ENCODE measurements at places on chromosomes 2 and 18.

DNA sequence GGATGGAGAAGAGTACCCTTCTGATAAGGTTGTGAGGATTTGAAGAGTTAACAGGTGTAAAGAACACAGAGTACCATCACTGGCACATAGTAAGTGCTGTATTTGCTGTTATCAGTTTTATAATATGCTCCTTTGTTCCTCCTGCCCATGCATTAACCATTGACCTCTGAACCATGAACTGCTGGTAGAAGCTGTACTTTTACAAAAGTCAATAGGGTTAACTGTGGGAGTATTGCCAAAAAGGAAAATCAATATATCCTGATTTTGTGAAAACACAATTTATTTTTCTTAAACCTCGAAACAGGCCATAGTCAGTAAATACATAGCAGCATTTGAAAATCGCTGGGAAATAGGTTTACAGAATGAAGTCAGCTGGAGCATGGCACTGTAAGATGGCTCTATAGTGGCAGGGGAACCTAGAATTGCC is 18.9 kb upstream of the ACAA2 start:
- DNase-seq: no peak

DNA sequence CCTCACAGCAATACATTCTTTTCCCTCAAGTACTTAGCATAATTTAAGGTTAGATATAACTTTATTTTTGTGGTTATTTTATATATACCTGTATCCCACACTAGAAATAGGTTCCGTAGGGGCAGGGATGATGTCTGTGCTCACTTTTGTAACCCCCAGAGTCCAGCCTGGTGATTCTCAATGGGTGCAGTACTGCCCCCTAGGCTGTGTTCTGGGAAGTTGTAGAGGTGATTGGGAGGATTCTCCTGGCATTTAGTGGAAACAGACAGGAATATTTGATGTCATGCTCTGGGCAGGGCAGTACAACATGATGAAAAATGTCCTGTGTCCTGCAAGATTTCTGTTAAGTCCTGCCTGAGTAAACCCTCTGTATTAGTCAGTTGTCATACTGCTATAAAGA is 333.3 kb downstream of the PLCL1 start:
- DNase-seq: no peak

DNA sequence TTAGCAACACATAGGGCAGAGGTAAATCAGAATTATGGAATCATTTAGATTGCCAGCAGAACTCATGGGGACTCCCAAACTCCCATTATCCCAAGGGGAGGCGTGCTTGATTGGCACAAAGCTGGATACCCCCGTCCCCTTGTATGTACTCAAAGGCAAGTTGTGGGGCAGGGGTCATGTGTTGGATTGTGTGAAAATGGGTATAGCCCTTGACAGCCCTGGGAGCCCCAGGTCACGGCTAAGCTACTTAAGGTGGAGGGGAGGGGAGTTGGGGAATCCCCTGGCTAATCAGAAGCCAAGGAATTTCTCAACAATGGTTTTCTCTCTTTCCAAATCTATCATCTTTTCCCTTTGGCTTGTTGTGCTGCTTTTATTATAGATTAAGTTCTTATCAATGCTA is 32.7 kb downstream of the CLIP4 start:
- no peak for DNase-seq

DNA sequence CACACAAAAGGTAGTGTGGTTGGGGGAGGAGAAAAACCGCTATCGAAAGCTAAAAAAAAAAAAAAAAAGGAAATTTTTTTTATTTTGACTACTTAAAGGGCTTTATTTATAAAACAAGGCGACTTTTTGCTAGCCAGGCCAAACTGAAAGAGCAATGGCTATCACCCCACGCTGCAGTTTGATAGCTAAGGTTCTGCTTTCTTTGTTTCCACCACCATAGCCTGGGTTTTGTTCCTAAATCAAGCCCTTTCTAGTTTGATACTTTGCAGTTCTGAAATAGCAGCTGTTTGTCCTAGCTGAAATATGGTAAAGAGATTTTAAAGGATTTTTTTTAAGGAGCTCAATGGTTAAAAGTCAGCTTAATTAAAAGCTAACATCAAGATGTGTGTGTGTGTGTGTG is 67.4 kb upstream of the ABCA12 start:
- DNase-seq: no peak

GRCh38 chr2:85907671-85908157 is 18.9 kb upstream of the ST3GAL5 start:
- DNase-seq: no peak

- no peak for DNase-seq
Observed at GRCh38 chr2:42503291-42503690, 9.5 kb upstream of the KCNG3 start.

- DNase-seq: no peak
Observed at GRCh38 chr2:160145471-160145870, 54.6 kb downstream of the ITGB6 start.

DNA sequence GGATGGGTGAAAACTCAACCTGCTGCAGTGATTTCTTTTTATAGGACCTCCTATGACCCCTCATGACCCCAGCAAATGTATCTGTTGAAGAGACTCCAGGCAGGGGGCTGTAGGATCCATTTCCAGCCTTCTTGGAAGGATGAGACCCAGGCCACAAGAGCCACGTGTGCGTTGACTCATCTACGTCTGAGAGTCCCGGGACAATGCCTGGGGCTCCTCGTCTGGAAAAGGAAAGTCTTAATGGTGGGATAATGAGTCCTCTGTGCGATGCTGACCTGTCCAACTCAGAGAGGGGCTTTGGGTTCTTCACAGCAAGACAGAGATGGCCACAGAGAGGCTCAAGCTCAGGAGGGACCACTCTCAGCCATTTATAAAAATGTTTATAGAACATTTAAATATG is 80.8 kb downstream of the SMIM21 start:
- no peak for DNase-seq

GRCh38 chr2:215969131-215969841 is 44.1 kb downstream of the MREG start:
- DNase-seq: no peak

DNA sequence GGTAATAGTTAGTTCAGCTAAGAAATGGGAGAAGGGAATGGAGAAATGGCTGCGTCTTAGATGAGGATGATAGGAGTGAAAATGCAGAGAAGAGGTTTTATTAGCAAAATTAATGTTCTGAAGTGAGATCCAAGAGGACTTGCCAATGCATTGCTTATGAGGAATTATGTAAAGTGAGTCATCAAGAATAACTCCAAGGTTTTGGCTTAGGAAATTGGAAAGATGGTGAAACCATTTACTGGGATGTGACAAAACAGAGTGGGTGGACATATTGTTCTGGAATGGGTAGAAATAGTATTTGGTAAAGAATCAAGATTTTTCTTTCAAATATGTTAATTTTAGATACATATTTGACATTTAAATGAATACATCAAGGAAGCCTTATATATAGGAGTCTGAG is 306.6 kb upstream of the CYRIA start:
- DNase-seq: no peak

DNA sequence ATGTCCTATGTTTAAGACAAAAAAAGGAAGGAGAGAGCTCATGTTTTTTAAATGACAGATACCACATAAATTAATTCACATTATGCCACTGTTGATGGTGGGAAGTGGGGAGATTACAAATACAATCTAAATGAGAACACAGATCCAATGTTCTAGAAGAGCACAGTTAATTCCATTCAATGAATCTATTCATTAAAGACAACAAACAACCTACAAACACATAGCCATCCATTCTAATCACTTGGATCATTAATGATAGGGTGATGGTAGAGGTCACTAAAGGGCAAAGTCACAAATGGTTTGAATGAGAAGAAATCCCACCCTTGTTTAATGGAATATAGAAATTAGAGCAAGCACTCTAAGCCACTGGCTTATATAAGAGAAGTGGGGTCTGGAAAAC is 21.7 kb downstream of the HNRNPA3 start:
- DNase-seq: no peak

- DNase-seq: no peak
Observed at GRCh38 chr18:26215247-26215970, 10.8 kb upstream of the TAF4B start.

DNA sequence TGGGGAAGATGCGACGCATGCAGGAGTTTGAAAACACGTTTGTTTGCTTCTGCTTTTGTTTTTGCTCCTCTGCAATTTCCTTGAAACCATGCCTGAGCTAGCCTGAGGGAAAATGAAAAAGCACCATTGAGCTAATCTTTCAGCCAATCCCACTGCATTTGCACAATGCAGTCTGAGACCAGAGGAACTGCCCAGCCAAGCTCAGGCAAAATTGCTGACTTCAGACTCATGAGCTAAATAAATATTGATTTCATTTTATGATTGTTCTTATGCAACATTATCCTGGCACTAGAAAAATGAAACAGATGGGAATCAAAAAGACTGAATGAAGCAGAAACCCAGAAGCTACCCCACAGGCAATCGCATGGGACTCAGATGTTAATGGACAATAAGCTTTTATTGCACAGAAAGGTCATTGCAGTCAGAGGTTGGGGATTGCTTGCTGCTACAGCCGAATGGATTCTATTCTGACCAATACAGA is 37.0 kb downstream of the TPRKB start:
- no peak for DNase-seq

DNA sequence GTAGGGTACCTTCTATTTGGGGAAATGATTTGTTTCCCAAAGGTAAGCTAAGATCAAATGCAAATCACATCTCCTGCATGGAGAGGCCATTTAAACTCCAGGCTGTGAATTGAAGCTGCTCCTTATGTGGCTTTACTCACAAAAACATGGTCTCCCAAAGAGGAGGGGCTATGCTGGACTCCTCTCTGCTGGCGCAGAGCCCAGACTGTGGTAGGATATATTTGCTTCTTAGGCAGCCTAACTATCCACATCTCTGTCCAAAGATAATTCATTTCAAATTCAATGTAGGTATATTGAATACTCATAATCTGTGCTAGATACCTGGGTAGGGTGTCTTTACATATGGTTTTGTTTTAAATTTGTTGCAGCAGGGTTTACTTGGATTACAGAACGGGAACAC is 358.5 kb downstream of the ALK start:
- DNase-seq: no peak

DNA sequence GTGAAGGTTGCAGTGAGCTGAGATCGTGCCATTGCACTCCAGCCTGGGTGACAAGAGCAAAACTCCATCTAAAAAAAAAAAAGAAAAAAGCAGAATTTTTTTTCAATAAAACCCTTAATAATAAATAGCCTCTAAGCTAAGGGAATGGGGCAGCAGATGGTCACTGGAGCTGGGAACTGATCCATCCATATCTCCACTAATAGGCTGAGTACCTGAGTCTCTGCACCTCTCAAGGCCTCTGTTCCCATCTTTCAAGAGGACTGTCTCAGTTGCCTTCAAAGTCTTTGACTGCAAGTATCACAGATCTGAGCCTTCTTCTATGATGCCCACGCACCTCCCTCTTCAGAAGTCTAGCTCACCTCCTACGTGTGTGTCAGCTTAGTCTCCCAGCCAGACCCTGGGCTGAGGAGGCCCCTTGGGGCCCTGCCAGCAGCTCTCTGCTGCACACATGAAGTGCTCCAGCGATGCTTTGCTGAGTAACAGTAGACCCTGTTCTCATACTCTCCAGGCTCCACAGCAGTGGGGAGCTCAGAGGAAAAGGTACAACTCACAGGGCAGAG is 32.9 kb downstream of the ST8SIA5 start:
- no peak for DNase-seq

DNA sequence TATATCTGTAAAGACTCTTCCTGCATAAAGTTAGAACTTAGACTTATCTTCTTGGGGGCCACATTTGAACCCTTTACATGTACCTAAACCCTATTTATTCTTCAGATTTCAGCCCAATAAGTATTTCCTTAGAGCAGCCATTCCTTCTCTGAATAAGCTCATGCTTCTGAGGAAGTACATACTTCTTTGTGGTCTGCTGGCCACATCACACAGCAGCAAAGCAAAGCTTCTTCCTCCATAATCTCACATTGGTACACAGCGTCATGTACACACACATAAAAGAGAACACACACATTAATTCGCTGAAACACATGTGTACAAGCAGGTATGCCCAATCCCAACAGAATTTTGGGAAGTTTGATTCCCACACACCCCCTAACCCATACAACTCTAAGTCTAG is 331.0 kb downstream of the CDH2 start:
- no peak for DNase-seq

- DNase-seq: no peak
Observed at GRCh38 chr2:239440511-239440959, 39.7 kb upstream of the HDAC4 start.

GRCh38 chr2:36769106-36769505 is 72.6 kb downstream of the VIT start:
- DNase-seq: no peak

- DNase-seq: no peak
Observed at GRCh38 chr2:104425850-104426595, 427.9 kb upstream of the POU3F3 start.

- DNase-seq: peak; percentile 7
Observed at GRCh38 chr2:171086352-171087290, 74.1 kb downstream of the TLK1 start.

- DNase-seq: no peak
Observed at GRCh38 chr2:70188460-70188859, 2.4 kb downstream of the C2orf42 start.

GRCh38 chr18:70671889-70672565 is 383.2 kb downstream of the SOCS6 start:
- DNase-seq: no peak

GRCh38 chr2:15448250-15448839 is 112.8 kb downstream of the NBAS start:
- no peak for DNase-seq

DNA sequence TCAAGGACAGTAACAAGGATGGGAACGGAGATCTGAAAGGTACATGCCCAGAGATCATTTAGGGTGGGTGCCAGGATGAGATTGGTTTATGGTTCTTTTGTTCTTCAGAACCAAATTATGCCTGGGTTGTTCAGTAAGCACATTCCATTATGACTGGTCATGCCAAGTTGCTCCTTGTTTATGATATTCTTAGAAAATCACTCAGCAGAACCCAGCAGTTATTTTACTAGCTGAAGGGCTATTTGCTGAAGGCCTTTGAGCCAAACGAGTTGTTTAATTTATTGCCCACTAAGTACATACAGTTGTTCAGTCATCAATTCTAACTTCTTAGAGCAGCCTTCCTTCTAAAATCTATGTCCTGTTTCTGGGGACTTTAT is 635 bp downstream of the SLC3A1 start:
- no peak for DNase-seq

- no peak for DNase-seq
Observed at GRCh38 chr2:113278073-113278741, 514 bp downstream of the PAX8 start.

DNA sequence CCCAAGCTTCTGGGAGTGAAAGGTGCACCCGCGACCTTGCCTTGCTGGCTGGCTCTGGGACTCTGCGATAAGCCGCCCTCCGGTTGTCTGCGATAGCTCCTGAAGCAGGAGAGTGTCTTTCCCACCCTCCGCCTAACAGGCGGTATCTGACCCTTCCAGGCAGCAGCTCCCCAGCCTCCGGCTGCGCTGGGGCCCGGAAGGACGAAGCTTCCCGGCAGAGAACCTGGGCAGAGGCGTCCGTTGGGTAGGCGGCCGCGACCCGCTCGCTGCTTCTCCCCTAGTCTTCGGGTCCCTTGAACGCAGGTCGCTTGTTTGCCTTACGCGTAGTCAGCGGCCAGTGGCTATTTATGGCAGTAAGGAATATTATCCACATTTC is 446 bp upstream of the RHBDD1 start:
- DNase-seq: no peak

- DNase-seq: no peak
Observed at GRCh38 chr18:76495435-76496193, 572 bp upstream of the ZNF516 start.
